ENCODE measurements at places on chromosomes 7 and 10. TPM values are rescaled to one million over a fixed set of nuclear protein-coding genes. Genes with fewer than 3 reads are reported as not detected.

PAX2 gene
- total RNA-seq = not detected

DPP6 gene
- 1.5 TPM for total RNA-seq

HOXA2 gene
- total RNA-seq = 4.3 TPM

ZNF117 gene
- 3.8 TPM for total RNA-seq

VIPR2 gene
- total RNA-seq = 19.8 TPM

CYP26A1 gene
- not detected for total RNA-seq

- no peak for DNase-seq
Observed at GRCh38 chr7:37901890-37902524, 14.6 kb downstream of the SFRP4 start.

DNA sequence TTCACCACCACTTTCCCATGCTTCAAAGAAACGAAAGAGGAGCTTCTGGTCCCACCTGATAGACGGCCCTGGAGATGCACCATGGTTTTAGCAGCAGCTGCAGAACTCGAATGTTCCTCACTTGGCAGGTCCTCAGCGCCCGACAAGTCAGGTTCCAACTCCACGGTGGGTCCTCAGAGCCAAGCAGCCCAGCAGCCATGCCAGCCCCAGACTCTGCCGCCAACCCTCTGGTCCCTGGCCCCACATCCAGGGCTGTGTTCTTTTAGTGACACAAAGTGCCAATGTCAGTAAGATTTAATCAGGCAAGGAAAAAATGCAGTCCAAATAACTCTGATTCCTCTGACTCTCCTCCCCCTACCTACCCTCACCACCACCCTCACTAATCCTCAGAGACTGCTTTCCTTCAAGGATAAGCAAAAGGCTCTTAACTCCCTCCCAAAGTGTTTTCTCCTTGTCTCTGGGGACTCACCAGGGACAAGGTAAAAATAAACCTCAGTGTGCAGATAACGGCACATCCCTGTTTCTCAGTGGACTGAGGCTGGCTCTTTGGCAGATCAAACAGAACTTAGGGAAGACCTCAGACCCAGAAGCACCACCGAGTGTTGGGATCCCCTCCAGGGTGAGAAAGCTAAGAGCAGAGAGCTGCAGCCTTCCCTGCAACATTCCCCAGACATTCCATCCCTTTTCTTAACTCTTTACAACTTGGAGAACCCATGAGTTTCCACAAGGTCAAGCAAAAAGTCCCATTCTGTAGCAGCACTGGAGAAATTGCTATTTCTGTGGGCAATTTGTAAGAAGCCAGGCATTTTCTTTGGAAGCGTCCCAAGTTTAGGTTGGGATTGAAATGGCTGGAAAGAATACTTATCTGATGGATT, 358.9 kb downstream of the FRMD4A start:
- no peak for DNase-seq

DNA sequence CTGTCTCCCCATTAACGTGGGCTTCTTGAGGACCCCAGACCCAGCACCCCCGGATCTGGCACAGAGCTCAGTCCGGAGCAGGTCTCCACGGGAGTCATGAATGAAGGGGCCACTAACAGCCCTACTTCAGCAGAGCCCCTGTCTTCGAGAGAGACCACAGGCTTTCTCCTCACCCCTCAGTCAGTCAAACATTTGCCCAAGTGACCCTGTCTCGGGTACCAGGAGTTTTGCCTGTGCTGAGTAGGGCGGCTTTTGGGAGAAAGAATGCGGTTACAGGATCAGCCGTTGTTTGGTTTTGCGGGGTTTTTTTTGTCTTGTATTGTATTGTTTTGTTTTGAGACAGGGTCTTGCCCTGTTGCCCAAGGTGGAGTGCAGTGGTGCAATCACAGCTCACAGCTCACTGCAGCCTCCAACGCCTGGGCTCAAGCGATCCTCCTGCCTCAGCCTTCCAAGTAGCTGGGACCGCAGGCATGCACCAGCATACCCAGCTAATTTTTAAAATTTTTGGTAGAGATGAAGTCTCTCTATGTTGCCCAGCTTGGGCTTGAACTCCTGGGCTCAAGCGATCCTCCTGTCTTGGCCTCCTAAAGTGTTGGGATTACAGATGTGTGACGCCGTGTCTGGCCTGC, 16.5 kb downstream of the ADAP1 start:
- DNase-seq = peak; percentile 20

DNA sequence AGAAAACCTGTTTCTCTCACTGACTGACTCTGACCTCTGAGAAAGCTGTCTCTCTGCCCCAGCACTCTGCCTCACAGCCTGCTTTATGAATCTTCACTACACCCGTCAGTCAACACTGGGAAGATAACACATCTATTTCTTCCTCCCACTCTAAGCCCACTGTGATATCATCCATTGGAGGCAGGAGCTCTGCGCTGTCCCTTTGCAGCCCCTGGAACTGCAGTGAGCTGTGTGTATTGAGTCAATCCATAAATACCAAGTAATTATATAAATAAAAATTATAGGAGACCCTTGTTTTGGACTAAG, 17.2 kb upstream of the FXYD4 start:
- DNase-seq = no peak

- DNase-seq = no peak
Observed at GRCh38 chr10:118216020-118216419, 126.1 kb downstream of the FAM204A start.

GRCh38 chr10:4607681-4608080, 218.3 kb upstream of the AKR1E2 start:
- no peak for DNase-seq

All from mucosa of descending colon (tissue), 3 donors.